ENCODE measurements at places on chromosomes 4 and X.

GRCh38 chrX:118497180-118497818 lies 1.7 kb downstream of the DOCK11 start:
- no peak for DNase-seq

- no peak for DNase-seq
Observed at GRCh38 chrX:115642895-115643530, 82.0 kb downstream of the PLS3 start.

GRCh38 chr4:98345838-98346237 lies 84.7 kb downstream of the RAP1GDS1 start:
- DNase-seq, result no peak

DNA sequence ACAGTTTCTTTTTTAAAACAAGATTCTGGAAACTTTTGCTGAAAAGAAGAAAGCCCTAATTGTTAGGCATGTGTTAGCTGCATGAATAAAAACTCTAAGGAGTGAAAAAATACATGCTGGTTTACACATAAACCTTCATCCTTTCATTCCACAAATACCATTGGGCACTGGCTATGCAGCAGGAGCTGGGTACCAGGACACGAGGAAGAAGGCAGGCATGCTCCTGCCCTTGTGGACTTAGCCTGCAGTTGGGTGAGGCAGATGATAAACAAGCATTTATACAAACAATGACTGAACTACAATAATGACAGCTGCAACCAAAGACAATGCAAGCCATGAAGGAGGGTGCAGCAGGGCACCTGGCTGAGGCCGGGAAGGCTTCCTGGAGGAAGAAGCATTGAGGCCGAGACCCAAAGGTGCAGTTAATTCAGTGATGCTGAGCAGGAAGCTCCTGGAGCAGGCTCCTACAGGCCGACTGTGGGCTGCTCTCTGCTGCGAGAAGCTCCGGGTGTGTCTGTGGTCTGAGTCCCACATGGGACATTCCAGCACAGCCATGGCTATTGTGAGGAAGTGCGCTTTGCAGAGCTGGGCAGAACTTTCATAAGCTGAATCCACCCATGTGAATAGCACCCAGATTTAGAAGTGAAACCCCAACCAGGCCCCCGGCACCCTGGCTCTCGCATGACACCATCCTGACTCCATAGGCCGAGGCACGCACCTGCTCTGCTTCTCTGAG lies 44.0 kb upstream of the MXD4 start:
- no peak for DNase-seq

DNA sequence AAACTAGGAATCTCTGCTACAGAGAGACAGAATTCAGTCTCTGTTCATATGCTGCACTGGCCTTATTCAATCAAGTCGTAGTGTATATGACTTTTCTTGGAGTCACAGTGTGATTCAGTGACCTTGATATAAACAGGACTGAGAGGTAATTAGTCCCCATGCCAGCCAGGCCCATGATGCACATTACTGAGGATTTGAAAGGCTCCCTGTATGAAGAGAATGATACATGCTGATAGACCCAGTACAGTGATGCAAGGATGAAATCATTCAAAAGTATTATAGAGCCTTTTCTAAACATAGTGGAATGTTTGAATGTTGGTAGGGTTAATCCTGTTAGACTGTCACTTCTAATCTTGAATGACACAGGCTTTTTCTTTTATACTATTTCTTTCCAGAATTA lies 34.1 kb downstream of the ANXA3 start:
- DNase-seq, result no peak

DNA sequence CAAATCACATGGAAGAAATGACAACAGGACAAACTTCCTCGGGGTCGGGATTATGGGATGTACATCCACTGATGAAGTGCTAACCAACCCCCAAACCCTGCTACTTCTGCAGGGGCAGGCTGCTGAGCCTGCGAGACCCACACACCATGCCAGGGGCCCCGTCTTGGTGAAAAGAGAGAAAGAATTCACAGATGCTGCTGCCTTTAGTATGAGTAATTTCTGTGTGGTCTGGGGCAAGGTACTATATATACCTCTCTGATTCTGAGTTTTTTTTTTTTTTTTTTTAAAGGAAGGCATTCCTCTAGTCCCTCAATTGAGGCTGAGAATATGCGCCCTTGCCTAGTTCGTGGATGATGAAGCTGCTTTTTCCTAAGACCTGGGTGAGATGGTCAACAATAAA lies 24.8 kb downstream of the PDHA1 start:
- DNase-seq, result no peak

DNA sequence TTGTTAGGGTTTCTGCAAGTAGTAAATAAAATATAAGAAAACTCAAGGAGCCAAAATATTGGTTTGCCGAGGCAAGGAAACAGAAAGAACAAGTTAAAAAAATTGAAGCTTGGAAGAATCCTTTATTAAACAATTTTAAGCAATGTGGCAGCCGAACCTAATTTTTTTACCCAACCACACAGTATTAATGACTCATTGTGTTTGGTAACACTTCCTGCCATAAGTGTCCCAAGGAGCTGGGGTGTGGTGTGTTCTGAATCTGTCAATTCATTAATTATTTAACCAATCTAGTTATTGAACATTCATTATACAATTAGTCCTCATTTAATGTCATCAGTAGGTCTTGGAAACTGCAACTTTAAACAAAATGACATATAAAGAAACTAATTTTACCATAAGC lies 19.3 kb upstream of the CPE start:
- no peak for DNase-seq

GRCh38 chrX:30887721-30888120 lies 1.3 kb downstream of the TAB3 start:
- DNase-seq, result no peak

DNA sequence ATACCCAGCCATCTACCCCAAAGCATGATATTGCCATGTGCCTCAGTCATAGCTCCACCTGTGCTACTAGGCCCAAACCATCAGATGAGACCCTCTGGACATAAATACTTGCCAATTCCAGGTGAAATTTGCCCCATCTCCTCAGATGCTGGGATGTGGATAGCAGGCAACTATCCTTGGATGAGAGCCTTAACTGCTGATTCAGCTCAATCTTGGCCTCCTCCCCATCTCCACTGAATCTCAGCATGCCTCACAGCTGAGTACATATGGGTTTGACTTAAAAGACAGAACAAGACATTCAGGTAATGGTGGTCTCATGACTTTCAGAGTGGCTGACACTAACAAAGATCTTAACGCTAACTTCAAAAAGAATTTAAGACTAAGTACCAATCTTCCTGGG lies 50.8 kb upstream of the KLHL13 start:
- no peak for DNase-seq

GRCh38 chrX:10243106-10243505 lies 86.3 kb downstream of the CLCN4 start:
- DNase-seq, result no peak

- no peak for DNase-seq
Observed at GRCh38 chr4:139920486-139921002, 233.4 kb downstream of the MAML3 start.
